Fibroblast of skin of back (primary cell): ENCODE measurements at places on chromosomes 2 and 18.

GRCh38 chr18:25669741-25670140 lies 317.8 kb upstream of the ZNF521 start:
- no peak for DNase-seq

- peak; percentile 28 for DNase-seq
Measured at GRCh38 chr2:45412754-45413379, 198.2 kb downstream of the SRBD1 start.

DNA sequence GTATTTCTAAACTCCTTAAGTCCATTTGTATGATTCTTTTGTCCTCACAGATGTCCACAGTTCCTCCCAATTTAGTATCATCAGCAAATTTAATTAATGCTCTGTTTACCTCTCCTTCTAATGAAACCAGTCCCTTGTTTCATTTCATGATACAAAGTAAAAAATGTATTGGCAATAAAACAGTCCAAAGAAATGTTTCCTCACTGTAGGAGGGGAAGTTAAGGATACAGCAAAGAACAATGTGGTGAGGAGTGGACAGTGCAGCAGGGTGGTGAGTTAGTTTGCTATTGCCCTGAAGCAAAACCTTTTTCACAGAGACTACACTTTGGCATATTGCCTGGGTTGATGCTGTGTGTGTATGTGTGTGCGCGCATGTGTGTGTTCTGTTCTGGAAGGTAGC lies 401.5 kb downstream of the ARHGAP15 start:
- DNase-seq = no peak

GRCh38 chr2:23073671-23074070 lies 311.3 kb upstream of the KLHL29 start:
- DNase-seq = no peak

GRCh38 chr2:198374375-198375082 lies 570.1 kb downstream of the PLCL1 start:
- DNase-seq = peak; percentile 72

DNA sequence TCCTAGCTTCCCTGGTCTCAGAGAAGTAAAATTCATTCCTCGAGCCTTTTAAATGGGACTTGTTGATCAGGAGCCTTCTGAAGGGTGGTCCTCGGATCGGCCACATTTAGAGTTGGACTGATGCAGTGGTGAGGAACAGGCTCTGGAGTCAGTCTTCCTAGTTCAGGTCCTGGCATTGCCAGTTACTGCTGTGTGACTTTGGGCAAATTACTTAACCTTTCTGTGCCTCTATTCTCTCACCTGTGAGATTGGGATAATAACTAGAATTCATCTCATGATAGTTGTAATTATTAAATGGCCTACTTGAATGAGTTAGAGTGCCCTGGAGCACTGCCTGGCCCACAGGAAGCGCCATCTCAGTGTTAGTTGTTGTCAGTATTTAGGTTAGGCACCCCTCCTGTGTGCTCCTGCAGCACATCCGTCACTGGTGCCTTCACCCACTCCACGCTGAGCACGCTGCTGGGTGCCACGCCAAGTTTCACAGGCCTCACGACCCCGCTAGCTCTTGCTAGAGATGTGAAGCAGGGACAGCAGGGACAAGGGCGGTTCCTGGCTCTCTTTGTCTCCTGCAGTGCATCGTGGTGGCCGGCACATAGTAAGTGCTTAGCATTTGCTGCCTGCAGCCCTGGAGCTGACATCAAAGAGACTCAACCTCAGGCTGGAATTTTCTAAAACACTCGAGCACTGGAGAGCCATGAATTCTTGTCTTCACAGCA lies 122.9 kb downstream of the FAM210A start:
- DNase-seq = no peak

DNA sequence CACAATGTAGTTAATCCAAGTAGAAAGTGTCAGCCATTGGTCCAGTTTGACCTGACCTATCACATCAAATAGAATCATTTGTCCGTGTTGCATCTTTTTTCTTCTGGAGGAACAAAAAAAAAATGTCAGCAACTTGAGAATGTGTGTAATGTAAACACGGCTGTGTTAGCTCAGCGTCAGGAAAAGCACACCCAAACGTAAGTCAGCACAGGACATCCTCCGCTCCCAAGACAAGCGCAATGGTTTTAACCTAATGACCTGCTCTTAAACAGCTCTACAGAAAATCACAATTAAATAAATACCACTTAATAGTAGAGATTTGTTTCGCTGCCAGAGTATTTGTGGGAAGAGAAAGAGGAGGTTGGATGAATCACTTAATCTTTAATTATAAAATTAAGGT lies 59.4 kb downstream of the OSR1 start:
- no peak for DNase-seq

- DNase-seq = no peak
Measured at GRCh38 chr18:23209031-23209430, 73.7 kb downstream of the CABLES1 start.
